Chondrocyte (in vitro differentiated cells): ENCODE measurements at places on chromosomes 13 and 19.

DNA sequence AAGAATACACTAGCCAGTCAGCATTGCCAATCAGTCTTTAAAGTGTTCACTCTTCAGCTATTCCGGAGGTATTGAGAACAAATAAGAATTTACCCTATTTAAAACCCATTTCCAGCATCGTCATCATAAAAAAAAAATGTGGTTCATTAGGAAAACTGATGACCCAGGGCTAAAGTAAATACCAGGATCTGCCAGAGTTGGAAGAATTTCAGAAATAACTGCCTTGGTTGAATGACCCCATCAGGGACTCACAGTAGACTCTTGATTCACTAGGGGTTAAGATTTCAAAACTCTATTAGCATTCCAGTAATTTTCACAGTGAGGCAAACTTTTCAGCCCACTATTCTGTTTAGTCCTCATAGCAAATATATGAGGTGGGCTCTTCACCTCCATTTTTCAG is 377.0 kb downstream of the ITGBL1 start:
- no peak for DNase-seq

DNA sequence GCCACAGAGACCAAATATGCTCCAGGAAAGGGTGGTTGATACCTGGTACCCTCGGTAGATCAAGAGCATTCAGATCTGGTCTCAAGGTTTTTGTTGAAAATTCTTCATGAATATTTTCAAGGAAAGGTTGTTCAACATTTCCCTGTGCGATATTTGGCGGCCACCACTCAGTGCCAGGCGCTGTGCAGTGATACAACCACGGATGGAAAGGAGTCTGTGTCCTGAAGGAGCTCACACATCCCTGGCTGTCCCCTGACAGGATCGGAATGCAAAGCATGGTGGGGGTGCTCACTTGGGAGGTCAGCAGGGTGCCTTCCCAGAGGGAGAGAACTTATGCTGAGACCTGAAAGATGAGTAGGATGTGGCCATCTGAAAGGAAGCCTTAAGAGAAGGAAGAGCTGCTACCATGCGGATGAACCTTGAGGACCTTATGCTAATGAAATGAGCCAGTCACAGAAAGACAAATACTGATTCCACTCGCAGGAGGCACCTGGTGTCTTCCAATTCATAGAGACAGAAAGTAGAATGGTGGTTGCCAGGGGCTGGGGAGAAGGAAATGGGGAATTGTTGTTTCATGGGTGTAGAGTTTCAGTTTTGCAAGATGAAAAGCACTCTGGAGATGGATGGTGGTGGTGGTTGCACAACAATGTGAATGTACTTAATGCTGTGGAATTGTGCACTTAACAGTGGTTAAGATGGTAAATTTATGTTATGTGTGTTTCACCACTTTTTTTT is 41.6 kb downstream of the HSPH1 start:
- no peak for DNase-seq

DNA sequence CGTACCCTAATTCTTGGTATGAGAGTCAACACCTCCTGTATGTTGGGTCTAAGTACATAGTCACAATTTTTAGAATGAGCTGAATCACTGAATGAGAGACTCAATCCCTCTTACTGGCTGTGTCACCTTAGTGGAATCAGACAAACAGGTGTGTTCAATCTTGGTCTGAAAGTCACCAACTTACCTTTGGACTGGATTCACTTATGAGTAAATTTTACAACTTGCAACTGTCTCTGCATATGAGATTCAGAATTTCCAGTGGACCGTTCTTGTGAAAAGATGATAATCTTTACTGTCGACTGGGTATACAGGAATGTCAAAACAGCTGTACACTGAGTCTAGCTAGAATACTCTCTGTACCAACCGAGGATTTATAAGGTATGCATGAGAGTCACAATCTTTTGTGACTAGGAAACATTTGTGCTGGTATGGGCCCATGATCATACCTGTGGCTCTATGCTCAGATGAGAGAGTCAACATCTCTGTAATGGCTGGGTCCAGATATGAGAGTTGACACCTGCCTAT is 5.9 kb upstream of the ZNF91 start:
- DNase-seq = no peak

DNA sequence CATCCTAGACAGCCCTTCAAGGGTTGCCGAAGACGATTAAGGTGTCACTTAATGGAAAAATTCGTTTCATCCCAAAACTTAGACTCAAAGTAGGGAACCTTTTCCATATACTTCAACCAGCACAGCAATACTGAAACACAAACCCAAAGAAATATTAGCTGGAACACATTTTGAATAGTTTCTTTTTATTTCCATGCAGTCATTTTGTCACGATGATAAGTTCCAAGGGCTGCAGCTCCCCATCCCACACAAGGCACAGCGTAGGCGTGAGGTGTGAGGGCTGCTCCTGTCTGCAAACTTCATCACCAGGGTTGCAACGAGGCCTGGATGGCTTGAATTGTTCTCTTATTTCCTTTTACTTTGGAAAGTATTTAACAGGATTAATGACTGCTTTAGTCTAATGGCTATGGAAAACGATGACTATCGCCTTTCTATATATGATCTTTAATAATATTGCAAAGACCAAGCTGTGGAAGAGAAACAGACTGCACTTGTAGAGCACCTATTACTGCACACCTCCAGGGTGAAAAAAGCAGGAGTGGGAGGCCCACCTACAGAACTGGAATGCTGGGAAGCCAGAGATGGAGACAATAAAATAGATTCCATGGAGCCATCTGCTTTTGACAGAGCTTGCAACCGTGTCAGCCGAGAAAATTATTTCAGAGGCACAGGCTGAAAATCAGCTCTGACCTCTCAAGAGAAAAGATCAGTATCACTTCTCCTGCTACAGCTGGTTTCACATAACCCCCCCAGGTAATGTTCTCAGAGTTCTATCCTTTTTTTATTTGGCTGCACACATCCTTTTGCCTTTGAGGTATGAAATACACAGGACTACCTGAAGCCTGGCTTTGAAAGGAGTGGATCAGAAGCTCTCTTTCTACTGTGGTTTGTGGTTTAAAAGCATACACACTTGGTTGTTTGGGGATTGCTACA is 274.5 kb upstream of the NBEA start:
- DNase-seq = no peak

GRCh38 chr19:2615782-2616181 is 86.7 kb downstream of the GNG7 start:
- DNase-seq = no peak
